ENCODE measurements at places on chromosomes 5 and 9.

DNA sequence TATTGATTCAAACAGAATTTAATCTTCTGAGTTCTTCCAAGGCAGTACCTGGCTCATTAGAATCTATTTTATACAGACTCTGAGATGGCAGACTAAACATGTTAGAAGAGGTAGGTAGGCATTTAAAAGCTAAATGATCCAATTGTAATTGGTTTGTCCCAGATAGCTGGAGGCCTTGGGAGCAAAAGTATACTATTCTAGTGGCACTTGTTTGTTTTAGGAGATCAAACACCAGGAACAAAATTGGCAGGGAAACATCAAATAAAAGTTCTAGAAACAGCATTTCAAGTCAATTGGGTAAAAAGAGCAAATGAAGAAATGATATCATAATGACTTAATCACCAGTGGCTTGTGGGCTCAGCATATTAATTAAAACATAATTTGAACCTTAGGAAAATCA, 521.4 kb downstream of the PRR16 start:
- DNase-seq = no peak

- DNase-seq = no peak
Measured at GRCh38 chr9:116425244-116425643, 261.9 kb upstream of the TRIM32 start.

- DNase-seq = no peak
Measured at GRCh38 chr5:126597156-126597555, 2.1 kb upstream of the ALDH7A1 start.

DNA sequence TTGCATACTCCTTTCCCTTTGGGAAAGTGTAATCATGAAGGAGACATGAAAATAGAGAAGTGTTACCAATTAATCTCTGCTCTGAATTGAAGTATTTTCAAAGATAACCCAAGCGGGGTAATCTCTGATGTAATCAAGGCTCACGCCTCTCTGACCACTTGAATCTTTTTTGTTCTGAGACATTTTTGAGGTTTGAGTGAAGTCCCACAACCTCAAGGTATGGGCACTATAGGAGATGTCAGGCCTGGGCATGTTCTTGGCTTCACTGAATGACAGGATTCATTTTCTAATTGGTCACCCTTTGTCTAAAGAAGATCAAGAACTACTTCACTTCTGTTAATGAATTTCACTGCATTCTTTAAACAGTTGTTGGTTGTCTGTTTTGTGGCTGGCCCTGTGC, 23.7 kb downstream of the ENHO start:
- DNase-seq = no peak

- DNase-seq = no peak
Measured at GRCh38 chr9:71929791-71930440, 18.5 kb downstream of the C9orf85 start.

GRCh38 chr5:157283434-157283833, 17.5 kb downstream of the CYFIP2 start:
- DNase-seq = no peak

DNA sequence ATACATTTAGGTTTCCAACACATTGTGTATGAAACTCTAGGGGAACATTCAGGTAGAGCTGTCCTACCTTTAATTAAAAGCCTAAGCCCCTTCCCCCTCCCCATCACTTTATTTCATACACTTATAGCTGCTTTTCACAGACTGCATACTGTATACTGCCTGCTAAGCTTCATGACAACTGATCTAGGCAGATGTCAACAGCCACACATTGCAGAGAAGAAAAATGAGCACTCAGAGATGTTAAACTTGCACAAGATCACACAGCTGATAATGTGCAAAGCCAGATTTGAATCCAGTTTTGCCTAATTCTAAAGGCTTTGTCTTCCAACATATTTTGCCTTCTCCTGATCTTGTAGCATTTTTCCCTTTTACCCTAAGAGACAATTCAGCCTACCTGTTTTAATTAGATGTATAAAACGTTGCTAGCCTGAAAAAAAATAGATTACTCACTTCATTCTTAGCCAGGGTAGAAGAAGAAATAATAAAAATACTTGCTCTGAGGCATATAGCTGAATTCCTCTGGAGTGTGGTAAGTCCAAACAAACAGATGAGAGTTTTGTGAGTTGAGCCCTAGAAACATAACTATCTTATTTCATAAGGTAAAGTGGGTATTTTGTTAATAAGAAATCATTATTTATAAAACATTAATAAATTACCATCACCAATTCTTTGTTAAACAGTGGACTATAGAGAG, 56.9 kb upstream of the CAST start:
- DNase-seq = no peak

DNA sequence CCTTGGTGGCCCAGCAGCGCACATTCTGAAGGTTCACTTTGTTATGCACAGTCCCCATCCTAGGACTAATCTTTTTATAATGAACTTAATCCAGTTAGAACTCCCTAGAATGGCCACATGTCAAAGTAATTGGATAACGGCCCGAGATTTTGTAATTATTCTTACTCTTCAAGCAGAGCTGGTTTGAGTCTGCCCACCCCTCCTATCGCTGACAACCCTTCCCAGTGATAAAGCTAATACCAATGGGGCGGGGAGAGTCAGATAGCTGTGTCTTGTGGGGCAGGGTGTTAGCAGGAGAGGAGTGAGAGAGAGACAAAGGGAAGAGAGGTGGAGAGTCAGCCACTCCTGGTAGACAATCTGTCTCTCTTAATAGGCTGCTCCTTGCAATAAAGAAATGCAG, 356.9 kb downstream of the SLIT3 start:
- DNase-seq = no peak

GRCh38 chr5:50984640-50985039, 318.2 kb downstream of the PARP8 start:
- DNase-seq = no peak

- DNase-seq = no peak
Measured at GRCh38 chr9:137296670-137297664, 5.1 kb downstream of the NRARP start.

DNA sequence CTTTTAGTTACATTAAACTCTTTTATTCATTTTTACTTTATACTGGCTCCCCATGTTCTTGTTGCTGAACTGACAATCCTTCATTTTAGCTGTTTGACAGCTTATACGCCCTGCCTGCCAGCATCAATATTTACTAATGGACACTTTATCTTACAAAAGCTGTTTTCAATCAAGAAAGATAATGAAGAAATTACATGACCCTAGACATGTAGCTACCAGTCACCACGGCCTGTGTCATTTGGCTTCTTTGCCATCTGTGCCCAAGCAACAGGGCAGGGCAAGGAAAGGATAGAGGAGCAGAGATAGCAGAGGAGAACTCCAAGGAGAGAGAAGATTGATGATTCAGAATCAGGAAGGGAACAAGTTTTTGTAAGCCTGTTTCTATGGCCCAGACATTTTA, 647.3 kb downstream of the BRINP1 start:
- DNase-seq = no peak

GRCh38 chr5:173752653-173753052, 135.5 kb upstream of the CPEB4 start:
- no peak for DNase-seq

DNA sequence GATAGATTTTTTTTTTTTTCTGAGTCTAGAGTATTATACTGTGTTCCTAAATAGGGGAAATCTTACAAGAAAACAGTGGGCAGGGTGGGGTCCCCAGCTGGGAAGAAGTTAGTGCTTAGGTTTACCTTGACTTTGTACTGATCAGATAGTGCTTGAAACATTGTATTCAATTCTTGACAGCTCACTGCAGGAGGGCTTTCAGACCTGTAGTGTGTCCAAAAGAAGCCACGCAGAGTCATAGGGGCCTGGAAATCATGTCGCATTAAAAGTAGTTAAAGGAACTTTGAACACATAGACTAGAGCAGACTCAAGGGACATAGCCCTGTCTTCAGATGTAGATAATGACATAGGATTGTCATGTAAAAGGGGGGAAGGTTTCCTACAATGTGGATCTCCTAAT, 215.4 kb upstream of the NR4A3 start:
- no peak for DNase-seq

GRCh38 chr9:32579706-32580331, 6.9 kb upstream of the NDUFB6 start:
- peak; percentile 60 for DNase-seq

DNA sequence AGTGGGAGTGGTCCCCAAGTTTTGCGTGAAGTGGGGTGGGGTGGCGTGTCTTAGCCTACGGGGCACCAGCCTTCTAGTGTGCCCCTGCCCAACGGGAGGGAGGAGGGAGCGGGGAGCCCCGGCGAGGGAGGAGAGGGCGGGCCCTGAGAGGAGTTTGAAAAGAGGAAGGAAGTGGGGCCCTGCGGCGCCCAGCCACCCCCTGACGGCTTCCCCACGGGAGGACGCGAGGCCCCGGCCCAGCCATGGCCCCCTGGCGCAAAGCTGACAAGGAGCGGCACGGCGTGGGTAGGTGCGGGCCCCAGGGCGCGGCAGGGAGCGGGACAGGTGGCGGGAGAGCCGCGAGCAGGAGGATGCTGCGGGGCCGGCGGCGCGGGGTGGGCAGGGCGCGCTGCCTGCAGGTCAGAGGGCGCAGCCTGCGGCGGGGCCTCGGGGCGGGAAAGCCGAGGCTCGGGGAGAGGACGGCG, at the start of gene DOCK2:
Gene DOCK2, plus strand, starts transcription at position 191 of the 464 bp plus-strand sequence. Its CDS starts 52 bp downstream, at position 243.
- peak; percentile 37 for DNase-seq

- DNase-seq = no peak
Measured at GRCh38 chr9:90770182-90770738, 31.4 kb upstream of the SYK start.

- no peak for DNase-seq
Measured at GRCh38 chr5:156188016-156188415, 138.9 kb upstream of the SGCD start.

GRCh38 chr5:76972689-76973088, 19.8 kb downstream of the CRHBP start:
- no peak for DNase-seq

- no peak for DNase-seq
Measured at GRCh38 chr9:83430681-83431080, 107.5 kb downstream of the FRMD3 start.

DNA sequence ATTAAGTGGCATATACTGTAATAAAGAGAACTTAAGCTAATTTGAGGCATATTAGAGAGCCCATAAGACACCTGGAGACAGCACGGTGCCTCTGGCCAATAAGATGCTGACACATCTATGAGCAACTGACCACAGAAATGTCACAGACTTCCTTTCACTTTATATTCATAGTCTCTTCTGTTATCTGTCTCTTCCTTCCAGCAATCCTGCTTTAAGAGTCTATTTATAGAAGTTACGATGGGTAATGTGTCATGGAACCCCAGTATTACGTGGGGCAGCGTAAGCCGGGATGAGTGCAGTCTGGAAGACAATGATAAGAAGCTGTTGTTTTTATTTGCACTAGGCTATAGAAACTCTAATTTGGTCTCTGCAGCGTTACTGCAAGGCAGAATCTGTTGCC, 136.8 kb downstream of the CFAP90 start:
- no peak for DNase-seq

DNA sequence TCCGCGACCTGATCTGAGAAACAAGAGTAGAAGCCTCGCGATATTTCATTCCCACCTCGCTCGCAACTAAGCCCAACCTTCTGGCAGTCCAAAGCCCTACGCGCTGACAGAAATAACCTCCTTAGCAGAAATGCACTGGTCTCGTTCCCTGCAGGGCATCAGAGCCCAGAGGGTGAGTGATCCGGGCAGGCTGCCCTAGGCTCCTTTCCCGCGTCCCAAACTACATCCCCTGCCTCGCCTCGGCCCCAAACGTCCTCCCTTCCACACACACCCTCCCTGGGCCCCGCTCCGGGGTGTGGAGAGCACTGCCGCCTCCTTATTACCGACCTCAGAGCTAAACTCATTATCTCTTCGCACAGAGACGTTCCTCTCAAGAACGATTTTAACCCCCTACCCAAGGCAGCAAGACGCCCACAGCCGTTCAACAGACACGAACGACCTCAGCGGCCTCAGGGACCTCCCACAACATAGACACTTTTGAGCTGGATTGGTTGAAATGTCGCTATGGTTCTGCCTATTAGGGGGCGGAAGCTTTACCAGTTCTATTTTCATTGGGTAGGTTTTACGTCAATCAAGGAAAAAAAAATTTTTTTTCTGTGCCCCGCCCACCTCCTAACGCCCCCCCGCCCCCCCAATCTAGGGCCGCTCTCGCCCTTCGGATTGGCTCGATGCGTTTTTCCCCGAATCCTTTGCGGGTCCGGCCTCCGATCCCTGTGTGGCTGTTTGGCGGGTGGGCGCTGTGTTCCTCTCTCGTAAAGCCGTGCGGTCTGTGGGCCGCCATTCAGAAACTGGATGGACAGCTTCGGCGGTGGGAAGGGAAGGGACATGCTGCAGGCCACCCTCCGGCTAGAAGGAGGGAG, at the start of gene CETN3:
Gene CETN3, minus strand, starts transcription at position 439 of the 860 bp plus-strand sequence. Its CDS starts 95 bp downstream, at position 344.
- peak; percentile 76 for DNase-seq

GRCh38 chr9:85944672-85945071, 3.7 kb downstream of the NAA35 start:
- DNase-seq = no peak

DNA sequence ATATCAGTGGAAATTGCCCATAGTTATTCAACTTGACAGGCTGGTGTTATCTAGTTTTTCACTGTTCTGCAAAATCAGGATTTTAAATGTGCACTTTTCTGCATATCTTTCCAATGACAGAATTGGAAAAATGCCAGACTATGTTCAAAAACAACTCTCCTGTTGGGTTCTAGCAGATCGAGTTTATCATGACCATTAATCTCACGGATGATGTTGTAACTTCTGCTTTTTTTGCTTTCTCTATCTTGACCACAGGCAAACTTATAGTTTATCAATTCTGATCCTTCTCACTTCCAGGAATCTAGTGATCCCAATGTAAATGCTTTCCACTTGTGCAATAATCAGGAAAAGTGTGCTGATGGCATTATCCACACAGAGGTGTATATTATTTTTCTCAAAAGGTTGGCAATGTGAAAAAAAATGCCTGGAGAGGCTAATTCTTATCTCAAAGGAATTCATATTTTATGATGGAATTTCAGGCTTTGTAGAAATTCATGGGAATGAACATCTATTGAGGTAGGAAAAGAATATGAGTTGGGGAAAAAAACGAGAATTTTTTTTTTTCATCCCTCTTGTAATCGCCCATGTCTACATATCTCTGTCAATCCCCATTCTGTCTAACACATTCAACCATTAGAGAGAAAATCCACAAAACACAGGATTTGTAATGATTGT, 73.6 kb upstream of the DAB2 start:
- DNase-seq = no peak

GRCh38 chr5:146081556-146081955, 23.8 kb downstream of the PLAC8L1 start:
- DNase-seq = no peak

DNA sequence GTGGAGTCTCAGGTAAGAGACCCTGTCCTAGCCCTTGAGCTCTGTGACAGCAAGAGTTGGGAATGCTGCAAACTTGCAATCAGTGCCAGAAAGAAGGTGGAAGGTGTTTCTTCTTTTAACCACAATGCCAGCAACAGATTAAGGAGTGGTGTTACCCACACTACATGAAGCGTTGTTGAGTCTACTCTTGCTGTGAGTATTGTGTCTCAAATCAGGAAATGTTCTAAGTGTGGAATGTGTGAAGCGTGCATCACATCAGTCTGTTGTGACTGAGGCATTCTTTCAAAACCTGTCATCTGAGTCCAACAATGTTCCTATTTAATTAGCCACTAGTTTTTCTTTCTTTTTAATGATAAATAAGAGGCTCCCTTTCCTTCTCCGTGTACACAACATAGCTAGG, 2.9 kb upstream of the LURAP1L start:
- DNase-seq = no peak

GRCh38 chr9:87597710-87598443, 100.2 kb downstream of the DAPK1 start:
- DNase-seq = no peak

- DNase-seq = no peak
Measured at GRCh38 chr5:35164860-35165542, 65.3 kb downstream of the PRLR start.

- DNase-seq = no peak
Measured at GRCh38 chr5:131384616-131385214, 120.9 kb downstream of the CDC42SE2 start.

- DNase-seq = no peak
Measured at GRCh38 chr5:96384353-96384752, 48.7 kb downstream of the PCSK1 start.

All from stimulated activated CD4-positive, alpha-beta T cell treated with anti-CD3 and anti-CD28 coated beads, Interleukin-15, amount 100 ng/mL, for 1 hour (primary cell).